Stimulated activated CD4-positive, alpha-beta T cell treated with anti-CD3 and anti-CD28 coated beads, TNF-alpha, amount 100 ng/mL, for 48 hours (primary cell): ENCODE measurements at places on chromosomes 6 and 20.

DNA sequence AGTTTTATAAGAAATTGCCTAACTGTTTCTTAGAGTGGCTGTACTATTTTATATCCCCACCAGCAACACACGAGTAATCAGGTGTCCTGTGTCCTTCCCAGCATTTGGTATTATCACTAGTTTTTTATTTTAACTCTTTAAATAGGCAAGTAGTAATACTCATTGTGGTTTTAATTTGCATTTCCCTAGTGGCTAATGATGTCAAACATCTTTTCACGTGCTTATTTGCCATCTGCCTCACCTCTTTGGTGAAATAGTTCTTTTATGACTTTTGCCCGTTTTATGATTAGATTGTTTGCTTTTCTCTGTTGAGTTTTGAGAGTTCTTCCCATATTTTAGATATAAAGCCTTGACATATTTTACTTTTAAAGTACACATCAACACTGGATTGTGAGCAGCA is 57.8 kb downstream of the GCLC start:
- no peak for DNase-seq

- no peak for DNase-seq
Measured at GRCh38 chr6:159758031-159759001, 3.5 kb upstream of the ACAT2 start.

DNA sequence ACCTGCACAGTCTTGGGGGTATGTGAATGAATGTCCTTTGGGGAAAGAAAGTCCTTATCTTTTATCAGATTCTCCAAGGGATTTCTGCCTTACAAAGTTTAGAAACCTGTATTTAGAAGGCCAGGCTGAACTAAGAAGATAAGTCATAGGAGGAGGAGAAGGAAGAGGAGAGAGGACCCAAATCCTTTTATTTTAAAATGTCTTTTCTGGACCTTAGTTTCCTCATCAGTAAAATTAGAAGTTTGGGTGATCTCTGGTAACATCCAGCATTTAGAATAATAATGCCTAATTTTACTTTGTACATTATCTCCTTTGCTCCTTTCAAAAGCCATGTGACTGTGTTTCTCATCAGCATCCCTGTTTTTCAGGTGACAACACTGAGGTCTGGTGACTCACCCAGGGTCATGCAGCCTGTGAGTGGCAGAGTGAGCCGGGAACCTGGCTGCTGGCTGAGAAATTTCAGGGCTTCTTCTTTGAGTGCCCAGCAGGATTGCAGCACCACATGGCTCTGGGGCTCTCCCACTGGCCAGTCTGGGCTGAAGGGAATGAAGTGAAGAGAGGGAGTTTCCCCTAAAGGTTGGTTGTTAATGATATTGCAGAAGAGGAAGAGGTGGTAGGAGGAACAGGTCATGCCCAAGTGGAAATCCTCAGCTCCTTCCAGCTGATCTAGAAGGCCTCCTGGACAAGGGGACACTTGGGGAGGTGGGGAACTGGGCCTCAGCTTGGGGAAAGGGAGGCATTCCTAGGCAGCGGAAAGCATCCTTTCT is 34.0 kb downstream of the VEGFA start:
- no peak for DNase-seq

GRCh38 chr20:63829945-63830835 is 874 bp downstream of the ZBTB46 start:
- no peak for DNase-seq
